ENCODE measurements at places on chromosomes 3 and 15.

- no peak for DNase-seq
These were observed 12.0 kb upstream of the NMNAT3 start for GRCh38 chr3:139689708-139690228.

DNA sequence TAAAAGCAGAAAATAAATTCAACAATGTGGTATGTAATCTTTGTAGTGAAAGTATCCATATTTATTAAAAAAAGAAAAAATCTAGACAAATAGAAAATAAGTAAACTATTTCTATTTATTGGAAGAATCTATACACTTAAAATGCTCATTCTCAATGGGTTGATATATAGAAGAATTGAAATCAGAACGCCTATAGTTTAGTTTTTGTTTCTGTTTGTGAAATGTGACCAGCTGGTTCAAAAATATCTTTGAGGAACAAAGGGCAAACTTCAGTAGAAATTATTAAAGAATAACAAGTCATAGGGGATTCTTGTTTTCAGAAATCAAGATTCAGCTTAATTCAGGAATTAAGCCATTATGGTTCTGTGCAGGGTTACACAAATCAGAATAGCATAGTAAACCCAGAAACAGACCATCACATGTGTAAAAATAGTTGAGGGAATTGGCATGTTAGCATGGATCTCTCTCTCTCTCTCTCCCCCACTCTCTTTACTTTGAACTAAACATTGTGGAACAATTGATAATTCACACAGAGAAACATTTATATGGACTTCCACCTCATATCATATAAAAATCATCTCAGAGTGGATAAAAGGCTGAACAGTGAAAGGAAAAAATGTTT, 134.0 kb downstream of the CHL1 start:
- DNase-seq = no peak

DNA sequence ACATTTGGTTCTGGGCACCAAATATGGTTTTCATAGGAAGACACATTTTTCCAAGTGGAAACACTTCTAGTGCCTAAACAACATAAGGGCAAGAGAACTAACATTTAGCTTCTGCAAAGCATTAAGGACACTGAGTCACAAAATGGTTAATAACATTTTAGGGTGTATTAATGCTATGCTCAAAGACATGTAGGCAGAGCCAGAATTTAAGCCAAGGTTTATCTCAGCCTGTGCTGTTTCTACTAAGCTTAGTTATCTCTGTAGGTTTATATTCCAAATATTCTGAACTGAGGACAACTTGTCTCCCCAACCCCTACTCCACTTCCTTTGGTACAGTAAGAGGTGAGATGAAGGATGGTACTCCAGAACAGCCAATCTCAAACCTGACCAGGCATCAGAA, 54.1 kb upstream of the AKAP13 start:
- no peak for DNase-seq

GRCh38 chr15:42036112-42036905, 15.5 kb upstream of the PLA2G4E start:
- DNase-seq = no peak

GRCh38 chr15:89835176-89835564, 20.5 kb upstream of the ANPEP start:
- DNase-seq = no peak

DNA sequence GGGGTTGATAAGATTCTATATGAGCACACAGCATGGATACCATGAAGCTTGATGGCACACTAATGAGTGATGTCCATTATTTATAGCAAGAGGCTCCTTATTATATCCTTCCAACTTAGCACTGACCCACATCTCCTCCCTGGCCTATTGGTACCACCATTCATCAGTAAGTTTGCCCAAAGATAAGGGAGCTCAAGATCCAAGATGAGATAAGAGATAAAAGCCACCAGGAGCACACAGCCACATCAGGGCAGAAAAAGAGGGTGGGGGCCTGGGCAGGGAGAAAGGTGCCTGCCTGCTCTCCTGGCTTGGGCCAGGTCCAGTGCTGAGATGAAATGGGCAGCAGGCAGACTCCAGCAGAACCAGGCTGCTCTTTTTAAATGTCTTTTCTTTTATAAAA, 4.4 kb upstream of the PPP1R14D start:
- DNase-seq = no peak

GRCh38 chr15:59887211-59887610, 116.9 kb upstream of the FOXB1 start:
- DNase-seq = no peak

DNA sequence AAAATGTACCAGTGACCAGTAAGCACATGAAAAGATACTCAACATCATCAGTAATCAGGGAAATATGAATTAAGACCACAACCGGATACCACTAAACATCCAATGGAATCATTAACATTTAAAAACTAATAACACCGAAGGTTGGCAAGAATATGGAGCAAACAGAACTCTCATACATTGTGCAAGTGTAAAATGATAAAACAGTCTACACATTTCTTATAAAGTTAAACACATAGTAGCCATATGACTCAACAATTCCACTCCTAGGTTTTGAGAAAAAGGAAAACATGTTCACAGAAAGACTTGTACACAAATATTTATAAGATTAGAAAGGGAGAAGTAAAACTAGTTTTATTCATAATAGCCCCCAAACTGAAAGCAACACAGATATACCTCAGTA, 60.3 kb upstream of the SLCO2A1 start:
- DNase-seq = no peak

DNA sequence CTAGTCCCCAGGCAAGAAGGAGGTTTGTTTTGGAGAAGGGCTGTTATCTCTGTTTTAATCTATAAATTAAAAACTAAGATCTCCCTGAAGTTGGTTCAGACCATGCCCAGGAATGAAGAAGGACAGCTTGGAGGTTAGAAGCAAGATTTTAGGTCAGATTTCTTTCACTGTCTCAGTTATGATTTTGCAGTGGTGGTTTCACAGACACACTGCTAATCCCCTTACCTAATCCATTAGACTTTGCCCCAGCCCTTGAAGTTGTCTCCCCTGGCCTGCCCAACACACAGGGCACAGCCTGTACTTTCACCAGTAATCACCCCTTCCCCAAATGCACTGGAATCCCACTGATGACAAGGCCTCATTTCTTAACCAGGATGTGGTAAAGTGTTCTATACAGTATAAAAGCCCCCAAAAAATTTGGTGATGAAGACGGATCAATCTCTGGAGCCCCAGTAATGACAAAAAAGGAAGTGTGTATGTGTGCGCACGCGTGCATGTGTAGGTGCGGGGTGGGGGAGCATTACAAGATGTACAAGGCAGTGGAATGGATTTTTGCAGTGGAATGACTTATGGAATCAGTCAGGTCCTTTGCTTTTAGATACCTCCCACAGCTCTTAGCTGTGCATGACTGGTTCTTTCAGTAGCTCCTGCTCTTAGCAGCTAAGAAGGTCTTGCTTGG, 73.1 kb upstream of the TERB2 start:
- no peak for DNase-seq

- no peak for DNase-seq
These were observed 7.8 kb upstream of the NR2F2 start for GRCh38 chr15:96322536-96323318.

- no peak for DNase-seq
These were observed 10.6 kb upstream of the BTBD1 start for GRCh38 chr15:83077491-83078230.

GRCh38 chr3:53375019-53375418, 27.7 kb upstream of the DCP1A start:
- peak; percentile 38 for DNase-seq

DNA sequence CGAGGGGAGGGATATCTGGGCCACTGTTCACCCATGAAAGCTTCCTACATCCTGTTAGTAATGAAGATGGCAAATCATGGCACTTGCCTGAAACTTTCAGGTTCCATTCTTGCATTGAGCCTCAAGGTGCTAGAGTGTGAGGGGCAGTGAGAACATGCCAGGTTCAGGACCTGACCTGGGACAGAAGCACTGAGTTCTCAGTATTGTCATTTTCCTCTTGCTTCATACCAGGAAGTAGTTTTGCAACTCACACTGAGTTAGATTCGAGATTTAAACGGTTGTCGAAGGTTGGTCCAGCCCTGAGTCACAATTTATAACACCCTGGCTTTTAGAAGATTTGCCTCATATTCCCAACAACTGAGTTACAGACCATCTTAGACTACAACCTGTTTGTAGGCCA, 11.8 kb upstream of the MEIS2 start:
- DNase-seq = no peak

DNA sequence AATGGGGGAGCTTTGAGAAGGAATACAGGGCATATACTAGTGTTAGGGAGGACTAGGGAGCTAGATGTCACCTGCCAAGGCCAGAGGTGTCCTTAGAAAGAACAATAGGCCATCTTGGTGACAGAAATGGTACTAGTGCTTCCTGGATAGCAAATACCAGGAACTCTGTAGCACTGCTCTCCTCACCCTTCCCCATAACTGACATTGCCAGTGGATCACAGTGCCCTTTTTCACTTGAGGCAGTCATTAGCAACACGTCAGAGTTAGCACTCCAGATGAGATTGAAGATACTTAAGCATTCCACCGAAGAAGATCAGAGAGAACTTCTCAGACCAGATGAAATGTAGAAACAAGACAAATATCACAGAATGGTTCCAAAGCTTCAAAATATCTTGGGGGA, 103.1 kb upstream of the PDZRN3 start:
- DNase-seq = no peak

- DNase-seq = no peak
These were observed 141.6 kb downstream of the ECT2 start for GRCh38 chr3:172892158-172892557.

DNA sequence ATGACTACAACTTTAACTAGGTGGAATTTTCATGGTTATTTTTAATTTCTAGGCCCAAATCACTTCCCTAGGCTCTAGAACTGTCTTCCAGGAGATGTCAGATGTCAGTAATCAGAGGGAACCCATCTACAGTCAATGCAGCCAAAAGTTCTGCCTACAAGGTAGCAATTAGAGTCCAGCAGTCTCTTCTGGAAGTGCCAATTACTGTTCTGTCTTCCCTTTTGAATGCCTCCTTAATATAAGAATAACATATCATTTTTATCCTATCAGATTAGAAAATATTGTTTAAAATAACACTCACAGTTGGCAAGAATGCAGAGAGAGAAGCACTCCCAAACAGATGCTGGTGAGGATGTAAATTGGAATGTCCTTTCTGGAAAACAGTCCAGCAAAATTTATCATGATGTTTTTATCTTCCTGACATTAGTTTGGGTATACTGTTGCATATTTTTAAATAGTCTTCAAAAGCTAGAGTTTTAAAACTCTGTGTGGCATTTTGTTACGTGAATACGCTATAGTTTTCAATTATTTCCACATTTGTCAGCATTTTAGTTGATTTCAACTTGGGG, 543.7 kb downstream of the FHIT start:
- DNase-seq = no peak

- DNase-seq = no peak
These were observed 141.2 kb upstream of the LINGO1 start for GRCh38 chr15:77773903-77774302.

DNA sequence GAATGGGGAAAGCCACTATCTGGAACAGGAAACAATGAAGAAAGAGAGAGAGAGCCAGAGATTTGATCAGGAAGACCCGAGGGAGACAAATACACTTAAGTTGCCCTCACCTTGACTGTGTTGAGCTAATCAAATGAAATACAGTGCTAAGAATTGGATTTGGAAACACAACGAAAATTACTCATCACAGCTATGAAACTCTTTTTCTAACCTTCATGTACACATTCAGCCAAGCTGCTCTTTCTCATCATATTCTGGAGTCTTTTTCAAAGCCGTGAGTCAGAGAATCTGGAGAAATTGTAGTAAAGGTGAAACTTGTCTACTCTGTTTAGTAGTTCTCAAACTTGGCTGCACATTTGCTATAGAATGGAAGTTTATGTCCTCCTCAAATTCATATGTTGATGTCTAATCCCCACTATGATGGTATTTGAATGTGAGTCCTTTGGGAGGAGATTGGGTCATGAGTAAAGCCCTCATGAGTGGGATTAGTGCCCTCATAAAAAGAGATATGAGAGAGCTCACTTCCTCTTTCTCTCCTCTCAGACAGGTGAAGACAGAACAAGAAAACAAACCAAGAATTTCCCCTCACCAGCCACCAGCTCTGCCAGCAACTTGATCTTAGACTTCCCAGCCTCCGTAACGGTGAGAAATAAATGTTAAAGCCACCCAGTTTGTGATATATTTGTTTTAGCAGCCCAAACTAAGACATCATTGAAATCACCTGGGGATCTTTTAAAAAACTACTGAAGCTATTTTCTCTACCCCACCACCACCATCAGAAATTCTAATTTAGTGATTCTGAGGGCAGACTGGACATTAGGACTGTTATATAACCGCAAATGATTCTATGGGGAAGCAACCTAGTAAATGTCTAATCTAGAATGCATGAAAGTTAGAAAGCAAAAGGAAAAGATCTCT, 143.6 kb upstream of the GRM7 start:
- no peak for DNase-seq

DNA sequence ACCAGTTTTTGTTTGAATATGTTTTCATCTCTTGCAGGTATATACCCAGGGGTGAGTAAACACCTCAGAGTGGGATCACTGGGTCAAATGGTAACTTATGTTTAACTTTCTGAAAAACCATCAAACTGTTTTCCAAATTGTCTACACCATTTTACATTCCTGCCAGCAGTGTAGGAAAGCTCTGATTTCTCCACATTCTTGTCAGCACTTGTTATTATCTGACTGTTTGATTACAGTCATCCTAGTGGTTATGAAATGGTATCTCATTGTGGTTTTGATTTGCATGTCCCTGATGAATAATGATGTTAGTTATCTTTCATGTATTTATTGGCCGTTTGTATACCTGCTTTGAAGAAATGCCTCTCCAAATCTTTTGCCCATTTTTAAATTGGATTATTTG, 13.8 kb downstream of the FSD2 start:
- DNase-seq = no peak

DNA sequence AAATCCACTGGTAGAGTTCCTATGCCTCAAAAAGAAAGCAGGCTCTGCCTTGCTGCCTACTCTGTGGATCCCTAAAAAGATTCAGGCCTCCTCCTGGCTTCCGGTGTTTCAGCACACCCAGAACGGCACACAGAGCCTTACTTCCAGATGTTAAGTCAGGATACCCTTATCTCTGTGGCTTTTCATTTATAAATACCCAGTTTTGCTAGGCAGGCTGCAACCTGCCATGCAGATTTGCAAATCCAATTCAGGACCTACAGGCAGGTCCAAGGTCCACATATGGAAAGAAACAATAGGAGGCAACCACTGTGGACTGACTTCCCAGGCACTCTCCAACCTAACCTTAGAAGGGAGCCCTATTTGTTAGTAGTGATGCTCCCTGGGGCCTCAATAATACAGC, 30.7 kb downstream of the EFL1 start:
- DNase-seq = no peak

DNA sequence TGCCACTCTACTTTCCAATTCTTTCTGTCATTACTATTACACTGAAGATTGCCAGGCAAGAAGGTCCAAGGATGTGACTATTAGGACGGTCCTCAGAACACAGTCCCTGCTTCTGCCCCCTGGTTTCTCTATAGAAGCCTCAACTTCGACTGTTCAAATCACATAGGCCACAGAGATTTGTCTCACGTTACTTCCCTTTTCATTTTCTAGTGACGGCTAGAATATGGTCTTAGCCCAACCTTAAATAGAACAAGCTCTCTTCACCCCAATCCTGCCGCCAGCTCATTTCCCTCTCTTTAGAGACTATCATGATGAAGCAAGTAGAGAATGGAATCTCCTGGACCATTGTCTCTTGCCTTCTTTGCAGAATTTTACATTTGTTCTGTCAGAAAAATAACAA, 84.9 kb downstream of the TIGIT start:
- no peak for DNase-seq

- DNase-seq = no peak
These were observed 71.9 kb upstream of the LPP start for GRCh38 chr3:188082031-188082430.

- DNase-seq = peak; percentile 38
These were observed 12.4 kb downstream of the USP4 start for GRCh38 chr3:49327485-49327884.

GRCh38 chr3:59824876-59825275, 775.1 kb upstream of the CFAP20DC start:
- no peak for DNase-seq
